ENCODE measurements at places on chromosomes 2 and 18. TPM values are rescaled to one million over a fixed set of nuclear protein-coding genes. Genes with fewer than 3 reads are reported as not detected.

Gene ERBB4
- 0.03 TPM for total RNA-seq

Gene IL1R1
- 0.21 TPM for total RNA-seq

Gene CAPN14
- total RNA-seq = 0.98 TPM

Gene CRYBA2
- total RNA-seq = not detected

Gene RSAD2
- 0.21 TPM for total RNA-seq

Gene PRSS56
- not detected for total RNA-seq

Gene HOXD13
- total RNA-seq = 5.3 TPM

Gene SIX3
- total RNA-seq = not detected

Gene CD302
- total RNA-seq = 3.9 TPM

Gene UPP2
- total RNA-seq = not detected

Gene SLC38A11
- total RNA-seq = not detected

Gene LRRC30
- total RNA-seq = not detected

Gene CLASP1
- 31.5 TPM for total RNA-seq

Gene UGT1A4
- not detected for total RNA-seq

Gene BUB1
- 41.1 TPM for total RNA-seq

Gene MAIP1
- 19.1 TPM for total RNA-seq

Gene LRRTM4
- total RNA-seq = not detected

Gene CFC1
- total RNA-seq = not detected

Gene IL18R1
- total RNA-seq = 4.7 TPM

Gene RTP5
- not detected for total RNA-seq

Gene FAM228A
- not detected for total RNA-seq

Gene AQP12B
- not detected for total RNA-seq

Gene DSC3
- 2.6 TPM for total RNA-seq

Gene GKN1
- not detected for total RNA-seq

Data from A375 (cell line).